Vagina (tissue), 2 donors: ENCODE measurements at places on chromosomes 5 and 9. TPM values are rescaled to one million over a fixed set of nuclear protein-coding genes. Genes with fewer than 3 reads are reported as not detected.

SOX30 gene
- total RNA-seq, result not detected

DNA sequence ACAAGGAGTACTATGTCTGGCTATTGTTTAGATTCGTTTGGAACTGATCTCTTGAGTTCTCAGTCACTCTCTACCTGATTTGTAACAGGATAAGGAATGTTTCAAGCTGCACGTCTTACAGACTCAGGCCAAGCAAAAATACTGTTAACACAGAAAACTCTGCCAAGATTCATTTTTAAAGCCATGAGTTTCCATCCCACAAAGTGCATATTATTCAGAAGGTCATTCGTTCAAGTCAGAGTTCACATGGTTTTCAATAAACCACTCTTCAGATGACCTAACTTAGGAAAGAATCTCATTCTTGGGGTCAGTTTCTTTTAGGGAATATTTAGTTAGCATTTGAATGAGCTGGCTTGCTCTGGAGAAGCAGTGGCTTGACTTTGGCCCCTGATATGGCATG, 49.3 kb downstream of the F2R start:
- no peak for DNase-seq

DNA sequence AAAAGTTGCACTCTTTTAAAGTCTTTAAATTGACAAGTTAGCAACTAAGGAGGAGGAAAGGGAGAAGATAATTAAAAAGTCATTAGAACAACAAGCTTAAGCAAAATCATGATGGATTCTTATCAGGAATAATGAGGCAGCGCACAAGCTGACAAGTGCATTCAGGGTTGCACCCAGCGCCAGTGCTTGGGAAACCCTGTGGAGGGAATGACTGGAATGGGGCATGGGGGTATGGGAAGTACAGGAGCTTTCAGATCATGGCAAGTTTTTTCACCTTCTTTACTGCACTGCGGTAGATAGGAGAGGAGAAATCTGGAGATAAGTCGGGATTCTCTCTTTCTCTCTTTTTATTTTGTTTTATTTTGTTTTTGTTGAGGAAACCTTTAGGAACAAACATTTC, 117.9 kb upstream of the CKMT2 start:
- no peak for DNase-seq

- no peak for DNase-seq
Measured at GRCh38 chr9:31683116-31683515, 701.3 kb upstream of the ACO1 start.

PCA3 gene
- total RNA-seq, result not detected

IL13 gene
- not detected for total RNA-seq

DNA sequence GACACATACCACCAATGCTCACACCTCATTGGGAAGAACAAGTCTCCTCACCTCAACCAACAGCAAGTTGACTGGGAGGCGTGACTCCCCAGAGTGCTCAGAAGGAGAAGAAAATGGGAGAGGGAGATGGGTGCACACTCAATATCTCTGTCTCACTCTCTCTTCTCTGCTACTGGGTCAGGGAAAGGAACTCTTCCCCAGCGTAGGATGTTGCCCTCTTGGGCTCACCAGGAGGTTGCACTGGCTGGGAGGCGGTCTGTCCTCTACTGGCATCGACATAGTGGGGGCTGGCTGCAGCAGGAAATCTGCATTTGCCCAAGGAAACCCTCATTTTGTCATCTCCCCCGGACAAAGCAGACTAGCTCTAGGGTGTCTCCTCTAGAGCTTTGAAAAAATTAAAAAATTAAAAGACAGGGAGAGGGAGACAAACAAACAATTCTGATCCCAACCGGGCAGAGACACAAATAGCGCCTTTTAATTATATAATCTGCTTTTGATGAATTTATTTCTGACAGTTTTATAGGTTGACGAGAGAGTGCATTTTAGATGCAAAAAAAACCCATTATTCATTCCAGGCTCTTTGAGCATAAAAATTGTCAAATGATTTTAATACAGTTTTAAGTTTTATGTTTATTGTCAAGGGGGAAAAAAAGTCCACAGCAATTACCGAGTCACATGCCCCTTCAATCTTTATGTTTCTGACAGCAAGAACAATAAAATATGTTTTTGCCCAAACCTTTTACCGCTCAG, 179.3 kb upstream of the MVB12B start:
- DNase-seq, result peak; percentile 70

DNA sequence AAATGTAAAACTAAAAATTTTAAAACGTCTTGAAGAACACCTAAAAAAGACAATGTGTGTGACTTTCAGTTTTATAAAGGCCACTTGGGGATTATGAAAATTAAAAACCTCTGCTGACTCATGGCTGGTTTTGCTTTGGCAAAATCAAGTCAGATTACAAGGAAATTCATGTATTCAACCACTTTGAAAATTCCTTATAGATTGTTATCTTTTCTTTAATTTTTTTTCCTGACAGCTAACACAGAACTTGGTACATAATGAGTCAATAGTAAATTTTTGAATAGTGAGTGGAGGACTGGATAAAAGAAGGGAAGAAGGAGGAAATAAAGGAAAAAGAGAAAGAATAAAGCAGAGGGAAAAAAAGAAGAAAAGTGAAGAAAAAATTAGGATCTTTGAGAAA, 1774.7 kb upstream of the ACO1 start:
- DNase-seq, result no peak

DNA sequence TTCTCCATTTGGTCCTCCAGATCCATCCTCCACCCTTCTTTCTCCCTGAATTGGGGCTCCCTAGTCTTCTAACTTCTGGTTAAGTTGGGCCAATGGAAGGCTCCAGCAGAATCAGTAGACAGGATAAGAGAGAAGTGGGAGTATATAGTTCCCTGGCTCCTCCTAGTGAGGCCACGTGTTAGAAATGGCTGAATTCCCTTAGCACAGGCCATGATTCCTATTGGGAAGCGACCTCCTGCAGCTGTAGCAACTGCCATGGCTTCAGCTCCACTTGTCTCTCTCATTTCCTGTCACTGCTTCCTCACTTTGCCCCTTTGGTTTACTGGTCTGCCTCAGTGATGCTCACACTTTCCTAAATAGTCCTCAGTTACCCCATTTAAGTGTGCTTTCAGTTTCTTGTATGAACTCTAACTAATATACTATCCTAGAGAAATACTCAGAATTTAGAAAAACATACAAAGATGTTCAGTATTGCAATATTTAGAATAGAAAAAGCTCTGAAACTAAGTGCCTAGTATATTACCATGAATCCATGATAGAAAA, 104.8 kb upstream of the SMARCA2 start:
- DNase-seq, result no peak

NME5 gene
- total RNA-seq, result not detected

DNA sequence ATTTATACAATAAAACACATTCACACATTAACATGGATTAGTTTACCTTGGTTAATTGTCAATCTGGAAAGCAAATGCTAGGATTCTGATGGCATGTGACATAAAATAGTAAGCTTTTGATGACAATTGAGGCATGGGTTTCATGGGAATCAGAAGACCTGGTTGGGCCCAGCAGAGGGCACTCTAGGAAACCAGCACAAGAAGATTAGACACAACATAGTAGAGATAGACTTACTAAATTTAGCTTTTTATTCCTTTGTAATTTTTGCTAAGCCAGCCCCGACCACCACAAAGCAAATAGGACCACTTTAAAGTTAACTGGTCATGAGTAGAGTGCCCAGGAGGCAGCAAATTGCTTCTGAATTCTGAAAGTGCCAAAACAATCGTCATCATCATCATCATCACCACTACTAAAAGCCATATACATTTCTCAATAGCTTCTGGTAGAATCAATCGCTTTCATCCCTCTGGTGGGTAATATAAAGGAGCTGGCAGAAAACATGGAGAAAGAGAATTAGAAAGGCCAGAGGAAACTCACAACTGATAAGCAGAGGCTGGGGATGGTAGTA, 163.2 kb downstream of the ARRDC3 start:
- no peak for DNase-seq

ADGRD2 gene
- total RNA-seq, result 4.2 TPM

GRCh38 chr9:126696401-126697145, 82.8 kb downstream of the LMX1B start:
- DNase-seq, result no peak

DNA sequence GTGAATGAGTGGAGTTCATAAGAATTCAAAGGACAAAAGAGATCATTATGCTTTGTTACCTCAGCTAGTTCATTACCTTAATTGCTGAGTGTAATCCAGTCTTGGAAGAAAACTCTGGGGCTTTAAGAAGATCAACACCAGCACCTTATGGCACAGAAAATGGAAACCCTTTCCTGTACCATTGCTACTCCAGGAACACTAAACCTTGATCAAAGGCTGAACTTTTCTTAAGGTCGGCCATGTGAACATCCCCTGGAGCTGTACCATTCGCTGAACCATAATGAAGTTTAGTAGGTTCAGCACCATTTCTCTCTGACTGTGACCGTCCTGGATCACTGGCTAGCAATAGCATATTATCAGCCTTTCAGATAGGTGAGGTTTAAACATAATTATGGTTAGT, 97.4 kb downstream of the PBX3 start:
- no peak for DNase-seq

- DNase-seq, result no peak
Measured at GRCh38 chr9:115349542-115349941, 231.6 kb upstream of the TNC start.

DNA sequence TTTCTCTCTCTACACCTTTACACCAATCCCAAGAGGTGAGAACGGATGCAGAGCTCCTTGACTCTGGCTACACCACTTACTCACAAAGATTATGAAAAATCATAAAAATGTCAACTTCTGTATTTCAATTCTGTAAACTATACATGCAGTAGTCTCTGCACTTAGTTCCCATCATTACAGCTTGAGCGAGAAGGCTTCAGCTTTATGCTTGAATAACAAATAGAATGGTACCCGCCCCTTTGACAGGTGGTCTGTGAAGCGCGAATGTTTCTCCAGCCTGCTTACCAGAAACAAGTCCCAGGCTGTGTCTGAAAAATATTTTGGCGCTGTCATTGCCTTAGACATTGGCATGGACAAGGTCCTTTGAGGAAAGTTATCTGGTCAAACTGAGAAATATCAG, 562.4 kb upstream of the CLINT1 start:
- DNase-seq, result no peak

DNA sequence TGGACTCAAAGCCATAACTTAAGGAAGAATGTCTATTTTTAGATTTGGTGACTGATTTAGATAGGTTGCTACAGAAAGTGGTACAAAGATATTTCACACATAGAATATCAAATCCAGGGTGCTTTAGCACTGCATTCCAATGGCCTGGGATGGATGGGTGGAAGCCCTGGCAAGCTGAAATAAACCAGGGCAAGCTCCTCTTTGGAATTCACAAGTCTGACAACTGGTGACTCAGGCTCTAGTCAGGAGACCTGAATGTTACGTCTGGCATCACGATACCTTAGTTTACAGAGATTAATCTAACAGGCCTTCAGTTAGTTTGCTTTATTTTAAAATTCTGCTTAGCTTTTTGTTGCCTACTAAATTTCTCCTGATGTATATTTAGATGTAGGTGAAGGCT, 144.0 kb downstream of the TMC1 start:
- DNase-seq, result no peak

DNA sequence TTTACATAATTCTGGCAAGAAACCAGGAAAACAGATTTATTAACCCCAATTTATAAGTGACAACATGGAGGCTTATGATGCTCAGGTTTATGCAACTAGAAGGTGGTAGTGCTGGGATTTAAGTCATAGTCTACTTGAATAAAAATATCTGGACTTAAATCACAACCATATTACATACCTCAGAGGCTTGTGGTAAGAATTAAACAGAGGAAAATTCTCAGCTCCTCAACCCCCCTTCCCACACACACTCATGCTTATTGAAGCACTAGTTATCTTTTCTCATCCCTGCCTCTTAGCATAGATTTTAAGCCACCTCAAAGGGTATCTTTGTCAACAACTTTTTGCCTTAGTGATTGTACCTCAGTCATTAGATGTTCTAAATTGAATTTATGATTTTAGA, 731.0 kb downstream of the PRELID2 start:
- DNase-seq, result no peak

SLC12A7 gene
- 21.6 TPM for total RNA-seq

SLC6A7 gene
- 0.25 TPM for total RNA-seq

CD14 gene
- 48.4 TPM for total RNA-seq

EIF4E1B gene
- total RNA-seq, result not detected

GRCh38 chr9:84258371-84258770, 82.2 kb downstream of the SLC28A3 start:
- DNase-seq, result no peak

DNA sequence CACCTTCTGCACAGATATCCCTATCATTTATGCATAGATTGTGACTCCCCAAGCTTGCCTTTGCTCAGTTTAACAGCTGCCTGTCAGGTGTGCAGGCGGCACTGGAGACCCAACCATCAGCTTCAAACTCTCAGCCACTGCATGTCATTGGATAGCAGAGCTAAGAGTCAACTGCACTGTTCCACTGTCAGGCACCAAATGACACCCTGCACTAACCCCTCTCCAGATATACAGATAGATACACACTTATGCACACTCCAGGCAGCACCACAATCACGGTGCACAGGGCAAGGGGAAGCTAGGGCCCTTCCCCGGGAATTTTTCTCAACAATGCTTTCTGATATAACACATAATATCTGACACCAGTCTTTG, 142.3 kb downstream of the BNC2 start:
- no peak for DNase-seq

C1QTNF3 gene
- 7.1 TPM for total RNA-seq

- no peak for DNase-seq
Measured at GRCh38 chr5:87408204-87408603, 4.5 kb downstream of the CCNH start.

- DNase-seq, result no peak
Measured at GRCh38 chr5:94362857-94363256, 255.5 kb downstream of the KIAA0825 start.

DNA sequence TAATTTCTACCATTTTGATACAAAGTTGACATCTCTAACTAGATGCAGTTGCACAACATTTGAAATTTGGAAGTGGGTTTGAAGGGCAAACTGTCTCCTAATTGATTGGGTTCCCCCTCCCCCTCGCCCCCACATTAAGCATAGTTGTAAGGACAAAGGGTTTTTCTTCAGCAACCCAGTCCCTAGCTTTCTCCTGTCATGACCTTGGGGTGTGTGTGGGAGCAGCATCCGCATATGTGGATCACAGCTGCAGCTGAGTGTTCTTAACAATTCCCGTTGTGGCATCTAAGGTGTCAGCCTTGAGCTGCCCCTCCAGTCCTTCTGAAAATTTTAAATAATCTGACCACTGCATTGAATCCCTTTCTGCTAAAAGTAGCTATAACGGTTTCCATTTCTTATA, 141.3 kb upstream of the CDH10 start:
- no peak for DNase-seq
